ENCODE measurements at places on chromosomes 2 and 18. TPM values are rescaled to one million over a fixed set of nuclear protein-coding genes. Genes with fewer than 3 reads are reported as not detected.

The TBR1 gene
- total RNA-seq: not detected

The PDE11A gene
- total RNA-seq: 0.33 TPM

The RIT2 gene
- total RNA-seq: not detected

The MDH1 gene
- total RNA-seq: 251 TPM

The DSG4 gene
- not detected for total RNA-seq

The KCNG3 gene
- under 0.01 TPM for total RNA-seq
